HFFc6 (cell line): ENCODE measurements at places on chromosomes 12 and 14.

DNA sequence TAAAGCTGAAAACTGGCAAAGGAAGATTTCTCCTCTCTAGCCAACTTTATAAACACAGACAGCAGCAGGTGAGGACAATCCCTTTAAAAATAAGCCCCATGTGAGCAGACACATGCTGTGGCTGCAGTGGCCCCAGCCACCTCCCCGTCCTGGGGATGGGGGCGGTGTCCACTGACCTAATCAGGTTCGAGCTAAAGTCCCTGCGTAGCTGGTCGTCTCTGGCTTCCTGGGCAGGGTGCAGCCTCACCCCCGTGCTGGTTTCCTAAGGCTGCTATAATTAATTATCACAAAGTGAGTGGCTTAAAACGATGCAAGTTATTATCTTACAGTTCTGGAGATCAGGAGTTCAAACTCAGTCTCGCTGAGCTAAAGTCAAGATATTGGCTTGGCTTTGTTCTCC lies 1.0 kb downstream of the BDKRB1 start:
- no peak for DNase-seq

- DNase-seq = no peak
Measured at GRCh38 chr12:42021469-42021868, 123.2 kb downstream of the GXYLT1 start.

DNA sequence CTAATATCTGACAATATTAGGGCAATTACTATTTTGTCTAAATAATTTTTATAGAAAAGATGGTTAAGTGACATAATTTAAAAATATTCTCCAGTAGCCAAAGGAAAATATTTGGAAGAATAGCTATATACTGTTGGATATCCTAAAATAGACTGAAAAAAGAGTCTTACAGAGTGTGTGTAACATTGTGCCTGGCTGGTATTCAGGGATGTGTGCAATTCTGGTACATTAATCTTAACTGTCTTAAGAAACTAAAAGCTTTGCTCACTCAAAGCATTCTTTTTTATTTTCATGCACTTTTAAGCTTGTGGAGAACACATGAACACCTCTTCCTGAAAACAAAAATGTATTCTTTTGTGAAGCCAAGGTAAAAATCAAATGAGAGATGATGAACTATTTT lies 10.1 kb upstream of the NR2C1 start:
- peak; percentile 1 for DNase-seq

- DNase-seq = peak; percentile 64
Measured at GRCh38 chr14:53055003-53055402, 98.1 kb downstream of the DDHD1 start.

GRCh38 chr12:23041774-23042173 lies 416.8 kb downstream of the ETNK1 start:
- DNase-seq = no peak

GRCh38 chr12:57153415-57153997 lies 6.1 kb upstream of the LRP1-AS start:
- no peak for DNase-seq

- DNase-seq = no peak
Measured at GRCh38 chr14:76138758-76139723, 12.7 kb upstream of the GPATCH2L start.
